Activated CD4-positive, alpha-beta memory T cell treated with anti-CD3 and anti-CD28 coated beads, Interleukin-2, amount 10 ng/mL, durations not matched to agents 7 days and 5 days (primary cell): ENCODE measurements at places on chromosomes 4 and X.

DNA sequence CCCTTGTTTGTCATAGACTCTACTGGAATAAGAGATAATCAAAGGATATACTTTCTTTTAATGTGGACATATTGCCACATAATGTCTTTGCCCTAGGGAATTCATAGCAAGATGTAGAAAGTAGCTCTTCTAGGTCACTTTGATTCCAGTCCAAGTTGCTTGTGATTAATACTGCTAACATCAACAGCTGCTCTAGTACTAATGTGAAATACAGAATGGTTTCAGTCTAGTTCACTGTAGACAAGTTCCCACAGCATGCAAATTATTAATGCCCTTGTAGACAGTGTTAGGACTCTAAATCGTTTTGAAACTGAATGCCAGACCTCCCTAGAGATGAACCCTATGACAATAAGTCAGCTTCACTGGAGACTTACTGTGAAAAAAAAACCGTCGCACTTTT, 494.6 kb upstream of the ATOH1 start:
- H3K27me3 ChIP-seq: no peaks in the 10 kb centered on the region
- H3K4me3 ChIP-seq: no peak overlapping the region
- H3K36me3 ChIP-seq: no peaks in the 10 kb centered on the region
- no peak overlapping the region for H3K27ac ChIP-seq

DNA sequence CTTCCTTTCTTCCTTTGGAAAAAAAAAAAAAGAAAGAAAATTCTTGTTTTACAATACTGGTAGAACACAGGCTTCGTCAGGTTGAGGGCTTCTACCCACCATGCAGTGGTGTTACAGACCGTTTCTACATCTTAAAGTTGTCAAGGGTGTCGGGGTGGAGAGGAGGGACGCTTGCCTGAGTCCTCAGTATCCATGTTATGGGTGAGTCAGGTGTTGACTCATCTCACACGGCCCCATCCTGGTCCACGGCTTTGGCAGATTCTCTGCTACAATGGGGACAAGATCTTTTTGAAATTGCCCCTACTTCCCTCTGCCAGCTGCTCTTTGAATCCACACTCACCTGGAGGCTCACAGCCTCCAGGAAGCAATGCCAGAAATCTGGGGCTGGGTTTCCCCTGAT, 310.3 kb upstream of the ZFP42 start:
- no peaks in the 10 kb centered on the region for H3K27me3 ChIP-seq
- no peaks in the 10 kb centered on the region for H3K4me1 ChIP-seq

GRCh38 chr4:3818371-3818770, 52.2 kb downstream of the ADRA2C start:
- H3K27me3 ChIP-seq: no peaks in the 10 kb centered on the region
- no peaks in the 10 kb centered on the region for H3K4me1 ChIP-seq
- DNase-seq: no peak
- no peak overlapping the region for H3K27ac ChIP-seq
- H3K36me3 ChIP-seq: no peaks in the 10 kb centered on the region
- no peak overlapping the region for H3K4me3 ChIP-seq

DNA sequence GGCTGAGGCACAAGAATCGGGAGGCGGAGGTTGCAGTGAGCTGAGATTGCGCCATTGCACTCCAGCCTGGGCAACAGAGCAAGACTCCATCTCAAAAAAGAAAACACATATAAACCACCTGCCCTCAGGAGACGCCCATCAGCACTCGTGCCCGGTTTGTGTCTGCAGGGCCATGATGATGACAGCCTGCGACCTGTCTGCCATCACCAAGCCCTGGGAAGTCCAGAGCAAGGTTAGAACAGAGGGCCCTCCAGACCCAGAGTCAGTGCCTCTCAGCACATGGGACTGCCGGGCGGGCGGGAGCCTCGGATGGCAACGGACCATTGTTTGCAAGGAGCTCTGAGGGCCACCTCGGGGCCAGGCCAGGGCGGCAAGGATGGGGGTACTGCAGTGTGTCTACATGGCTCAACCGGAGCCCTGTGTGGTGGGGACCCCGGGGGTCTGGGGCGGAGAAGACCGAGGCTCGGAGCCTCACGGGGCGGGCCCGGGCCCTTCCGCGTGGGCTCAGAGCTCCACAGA, 9.3 kb downstream of the ATP5ME start:
- no peak overlapping the region for H3K27ac ChIP-seq
- peaks cover 15% of the 10 kb centered on the region for H3K4me1 ChIP-seq
- no peaks in the 10 kb centered on the region for H3K27me3 ChIP-seq
- peak overlapping the region; percentile 76 for H3K4me3 ChIP-seq
- peaks cover 10% of the 10 kb centered on the region for H3K36me3 ChIP-seq

DNA sequence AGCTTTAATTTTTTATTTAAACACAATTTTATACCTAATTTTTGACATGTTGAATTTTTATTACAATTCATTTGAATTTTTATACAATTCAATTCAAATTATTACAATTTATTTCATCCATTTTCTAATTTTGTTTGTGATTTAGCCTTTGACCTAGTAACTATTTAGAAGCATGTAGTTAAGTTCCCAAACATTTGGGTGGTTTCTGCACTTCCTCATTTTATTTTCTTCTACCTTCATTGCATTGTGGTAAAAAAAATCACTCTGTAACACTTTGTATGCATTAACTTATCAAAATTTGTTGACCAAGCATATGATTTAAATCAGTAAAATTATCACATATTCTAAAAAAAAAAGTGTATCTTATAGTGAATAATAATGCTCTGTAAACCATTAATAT, 928.9 kb downstream of the ARAP2 start:
- no peaks in the 10 kb centered on the region for H3K27me3 ChIP-seq
- H3K4me3 ChIP-seq: no peak overlapping the region
- no peaks in the 10 kb centered on the region for H3K36me3 ChIP-seq
- DNase-seq: no peak
- H3K27ac ChIP-seq: no peak overlapping the region

DNA sequence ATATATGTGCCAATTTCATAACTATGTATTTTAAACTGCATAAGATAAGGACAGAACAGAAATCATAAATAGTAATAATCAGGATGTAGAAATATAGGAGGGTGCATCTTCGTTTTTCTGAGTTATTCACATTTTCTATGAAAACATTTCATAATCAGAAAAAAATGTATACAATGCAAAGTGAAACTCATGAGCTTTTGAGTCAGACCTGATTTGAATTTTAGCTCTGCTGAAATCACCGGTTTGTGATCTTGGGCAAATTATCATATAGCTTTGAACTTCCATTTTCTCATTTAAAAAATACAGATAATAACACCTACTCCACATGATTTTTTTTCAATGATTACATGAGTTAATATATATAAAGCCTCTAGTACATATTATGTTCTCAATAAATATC, 106.9 kb downstream of the KDR start:
- H3K36me3 ChIP-seq: no peaks in the 10 kb centered on the region
- DNase-seq: no peak
- H3K27ac ChIP-seq: no peak overlapping the region
- H3K4me1 ChIP-seq: no peaks in the 10 kb centered on the region
- H3K4me3 ChIP-seq: no peak overlapping the region

DNA sequence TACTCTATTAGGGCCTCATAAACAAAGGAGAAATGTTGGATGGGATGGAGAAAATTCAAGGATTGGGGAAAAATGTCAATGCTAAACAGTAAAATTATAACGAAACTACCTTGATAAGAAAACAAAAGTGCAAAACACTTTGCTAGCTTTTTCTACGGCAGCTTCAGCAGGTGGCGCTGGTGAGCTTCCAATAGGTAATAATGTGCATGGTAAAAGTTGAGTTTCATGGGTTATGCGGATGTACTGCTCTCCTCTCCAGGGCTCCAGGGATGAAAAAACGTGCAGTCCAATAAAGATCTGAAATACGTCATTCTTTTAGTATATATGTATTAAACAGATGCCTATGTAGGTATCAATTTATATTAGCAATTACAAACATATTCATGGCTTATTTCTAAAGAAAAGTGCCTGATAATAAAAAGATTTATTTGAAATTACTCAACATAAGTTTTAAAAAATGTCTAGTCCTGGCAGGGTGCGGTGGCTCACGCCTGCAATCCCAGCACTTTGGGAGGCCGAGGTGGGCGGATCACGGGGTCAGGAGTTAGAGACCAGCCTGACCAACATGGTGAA, 239.6 kb downstream of the GRXCR1 start:
- no peak overlapping the region for H3K4me3 ChIP-seq
- H3K4me1 ChIP-seq: no peaks in the 10 kb centered on the region
- no peaks in the 10 kb centered on the region for H3K36me3 ChIP-seq
- DNase-seq: peak; percentile 48
- H3K27ac ChIP-seq: no peak overlapping the region
- no peaks in the 10 kb centered on the region for H3K27me3 ChIP-seq

GRCh38 chr4:184416913-184417734, 57.2 kb downstream of the IRF2 start:
- peak; percentile 71 for DNase-seq
- H3K36me3 ChIP-seq: peaks cover 74% of the 10 kb centered on the region
- peaks cover 94% of the 10 kb centered on the region for H3K4me1 ChIP-seq
- H3K27ac ChIP-seq: peak overlapping the region; percentile 98

GRCh38 chrX:153907456-153907855, 3.0 kb downstream of the AVPR2 start:
- peaks cover 13% of the 10 kb centered on the region for H3K36me3 ChIP-seq
- H3K27me3 ChIP-seq: no peaks in the 10 kb centered on the region
- peaks cover 24% of the 10 kb centered on the region for H3K4me1 ChIP-seq
- no peak overlapping the region for H3K27ac ChIP-seq

DNA sequence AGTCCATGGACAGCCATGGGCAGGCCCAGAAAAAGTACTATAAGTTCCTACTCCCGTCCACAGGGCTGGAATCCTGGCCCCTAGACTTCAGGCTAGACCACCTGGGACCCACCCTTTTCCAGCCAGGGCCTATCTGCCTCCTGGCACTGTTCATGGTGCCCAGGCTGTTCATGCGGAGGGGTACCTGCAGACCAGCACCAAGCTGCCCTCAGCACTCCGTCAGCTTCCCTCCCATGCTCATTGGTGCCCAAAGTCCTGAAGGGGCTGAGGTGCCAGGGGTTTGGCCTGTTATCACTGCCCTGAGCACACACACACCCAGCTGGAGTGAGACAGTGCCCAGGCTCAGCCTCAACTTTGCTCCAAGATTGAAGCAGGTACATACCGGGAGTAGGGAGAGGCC, 477.7 kb downstream of the STPG2 start:
- H3K36me3 ChIP-seq: no peaks in the 10 kb centered on the region
- H3K27me3 ChIP-seq: no peaks in the 10 kb centered on the region
- H3K4me1 ChIP-seq: no peaks in the 10 kb centered on the region
- no peak overlapping the region for H3K4me3 ChIP-seq
- H3K27ac ChIP-seq: no peak overlapping the region
- DNase-seq: no peak

DNA sequence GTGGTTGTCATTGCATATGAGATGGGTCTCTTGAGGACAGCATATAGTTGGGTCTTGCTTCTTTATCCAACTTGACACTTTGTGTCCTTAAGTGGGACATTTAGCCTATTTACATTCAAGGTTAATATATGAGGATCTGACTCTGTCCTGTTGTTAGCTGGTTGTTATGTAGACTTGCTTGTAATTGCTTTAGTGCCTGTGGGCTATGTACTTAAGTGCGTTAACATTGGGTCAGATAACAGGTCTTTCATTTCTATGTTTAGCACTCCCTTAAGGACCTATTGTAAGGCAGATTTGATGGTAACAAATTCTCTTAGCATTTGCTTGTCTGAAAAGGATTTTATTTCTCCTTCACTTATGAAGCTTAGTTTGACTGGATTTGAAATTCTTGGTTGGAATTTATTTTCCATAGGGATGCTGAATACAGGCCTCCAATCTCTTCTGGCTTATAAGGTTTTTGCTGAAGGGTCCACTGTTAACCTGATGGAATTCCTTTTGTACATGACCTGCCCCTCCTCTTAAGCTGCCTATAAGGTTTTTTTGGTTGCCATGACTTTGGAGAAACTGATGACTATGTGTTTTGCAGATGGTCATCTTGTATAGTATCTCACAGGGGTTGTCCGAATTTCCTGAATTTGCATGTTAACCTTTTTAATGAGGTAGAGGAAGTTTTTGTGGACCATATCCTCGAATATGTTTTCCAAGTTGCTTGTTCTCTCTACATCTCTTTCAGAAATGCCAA, 162.0 kb downstream of the NKX6-1 start:
- H3K4me1 ChIP-seq: no peaks in the 10 kb centered on the region
- no peak overlapping the region for H3K27ac ChIP-seq
- no peaks in the 10 kb centered on the region for H3K36me3 ChIP-seq
- no peak for DNase-seq
- no peaks in the 10 kb centered on the region for H3K27me3 ChIP-seq

DNA sequence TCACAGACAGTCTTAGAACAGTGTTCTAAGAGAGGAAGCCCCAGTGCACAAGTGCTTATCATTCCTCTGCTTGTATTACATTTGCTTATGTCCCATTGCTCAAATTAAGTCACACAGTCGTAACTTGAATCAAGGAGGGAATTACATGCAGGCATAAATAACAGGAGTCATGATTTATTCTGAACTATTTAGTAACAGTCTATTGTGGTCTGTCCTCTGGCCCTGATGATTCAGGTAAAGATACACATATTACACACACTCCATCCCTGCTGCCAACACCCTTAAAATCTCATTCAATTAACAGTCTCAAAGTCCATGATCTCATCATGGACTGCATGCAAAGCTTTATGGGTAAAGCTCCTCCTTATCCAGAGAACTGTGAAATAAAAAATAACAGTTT, 60.1 kb downstream of the GRIA2 start:
- no peaks in the 10 kb centered on the region for H3K36me3 ChIP-seq
- H3K27ac ChIP-seq: no peak overlapping the region

DNA sequence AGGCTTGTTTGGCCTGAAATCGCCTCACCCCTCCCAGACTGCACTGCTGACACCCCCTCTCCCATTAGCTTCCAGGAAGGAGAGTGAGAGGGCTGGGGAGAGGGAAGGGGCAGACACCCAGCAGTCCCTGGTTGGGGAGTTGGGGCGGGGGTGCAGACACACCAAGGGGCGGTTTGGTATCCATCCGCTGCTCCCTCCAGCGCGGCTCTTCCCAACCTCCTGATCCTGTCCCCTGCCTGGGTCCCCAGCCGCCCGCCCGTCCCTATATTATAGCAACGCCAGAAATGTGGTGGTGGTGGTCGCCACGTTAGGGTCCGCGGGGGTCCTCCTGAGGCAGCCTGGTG, 24.9 kb downstream of the GPRASP3 start:
- H3K4me1 ChIP-seq: no peaks in the 10 kb centered on the region
- no peak overlapping the region for H3K4me3 ChIP-seq
- no peaks in the 10 kb centered on the region for H3K36me3 ChIP-seq
- H3K27me3 ChIP-seq: no peaks in the 10 kb centered on the region

- DNase-seq: no peak
- no peaks in the 10 kb centered on the region for H3K4me1 ChIP-seq
- H3K27me3 ChIP-seq: no peaks in the 10 kb centered on the region
- no peaks in the 10 kb centered on the region for H3K36me3 ChIP-seq
- H3K4me3 ChIP-seq: no peak overlapping the region
Observed at GRCh38 chr4:20615486-20616260, 84.6 kb upstream of the PACRGL start.

GRCh38 chr4:100367451-100367850, 150.4 kb downstream of the EMCN start:
- H3K4me3 ChIP-seq: no peak overlapping the region
- no peak for DNase-seq
- no peaks in the 10 kb centered on the region for H3K4me1 ChIP-seq
- H3K36me3 ChIP-seq: no peaks in the 10 kb centered on the region
- H3K27ac ChIP-seq: no peak overlapping the region

DNA sequence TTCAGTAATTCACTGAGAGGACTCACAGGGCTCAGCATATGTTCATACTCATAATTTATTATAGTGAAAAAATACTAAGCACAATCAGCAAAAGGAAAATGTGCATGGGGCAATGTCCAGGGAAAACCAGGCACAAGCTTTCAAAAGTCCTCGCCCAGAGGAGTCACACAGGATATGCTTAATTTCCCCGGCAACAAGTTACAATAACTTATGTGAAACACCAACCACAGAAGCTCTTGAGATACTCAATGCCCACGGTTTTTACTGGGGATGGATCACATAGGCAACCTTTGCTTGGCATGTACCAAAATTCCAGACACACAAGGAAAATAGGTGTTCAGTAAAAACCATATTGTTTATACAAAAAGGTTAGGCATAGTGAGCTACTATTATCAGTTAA, 38.5 kb upstream of the STPG2 start:
- no peak for DNase-seq
- peaks cover 3% of the 10 kb centered on the region for H3K27me3 ChIP-seq
- no peak overlapping the region for H3K4me3 ChIP-seq
